Fibroblast of pulmonary artery (primary cell): ENCODE measurements at places on chromosomes 16 and 17.

DNA sequence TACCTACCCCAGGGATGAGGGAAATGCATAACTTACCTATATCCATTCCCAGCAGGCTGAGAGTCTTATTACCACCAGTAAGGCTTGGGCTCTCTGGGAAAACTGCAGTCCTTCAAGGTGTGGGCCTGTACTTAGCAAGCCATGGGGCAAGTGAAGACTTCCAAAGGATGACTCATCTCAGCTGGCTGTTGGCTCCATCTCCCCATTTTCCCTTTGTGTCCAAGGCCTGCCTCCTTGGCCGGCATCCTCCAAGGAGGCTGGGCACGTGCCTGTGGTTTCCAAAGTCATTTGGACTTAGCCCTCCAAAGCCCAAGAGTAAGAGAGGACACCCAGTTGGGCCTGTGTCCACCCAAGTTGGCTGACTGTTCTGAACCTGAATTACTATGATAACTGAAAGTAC is 89.8 kb downstream of the TMEM100 start:
- peak; percentile 23 for DNase-seq

DNA sequence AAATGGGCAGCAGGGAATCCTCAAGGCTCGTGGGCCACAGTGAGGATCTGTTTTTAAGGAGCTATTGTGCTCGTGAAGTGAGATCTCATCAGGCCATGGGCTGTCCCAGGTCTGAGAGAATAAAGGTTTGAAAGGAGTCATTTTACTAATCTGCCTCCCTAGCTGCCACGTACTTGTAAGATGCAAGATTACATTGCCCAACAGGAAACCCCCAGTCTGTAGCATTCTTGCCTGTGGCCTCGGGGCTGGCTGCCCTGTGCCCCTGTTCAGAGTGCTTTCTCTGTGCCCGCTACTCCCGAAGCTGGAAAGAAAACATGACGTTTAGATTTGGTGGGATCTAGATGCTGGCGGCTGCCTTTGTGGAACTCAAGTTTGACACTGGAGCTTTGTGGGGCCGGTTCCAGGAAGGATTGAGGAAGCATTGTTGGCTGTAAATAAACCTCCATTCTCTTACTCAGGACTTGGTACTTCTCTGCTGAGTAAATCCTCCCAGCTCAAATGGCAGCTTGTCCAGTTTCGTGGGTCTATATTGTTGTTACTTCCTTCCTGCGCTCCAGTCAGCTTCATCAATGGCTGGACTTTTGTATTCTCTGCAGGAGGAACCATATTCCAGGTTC is 21.2 kb downstream of the SAP30BP start:
- DNase-seq = peak; percentile 78

GRCh38 chr16:80896776-80897175 is 92.4 kb upstream of the CDYL2 start:
- DNase-seq = no peak

DNA sequence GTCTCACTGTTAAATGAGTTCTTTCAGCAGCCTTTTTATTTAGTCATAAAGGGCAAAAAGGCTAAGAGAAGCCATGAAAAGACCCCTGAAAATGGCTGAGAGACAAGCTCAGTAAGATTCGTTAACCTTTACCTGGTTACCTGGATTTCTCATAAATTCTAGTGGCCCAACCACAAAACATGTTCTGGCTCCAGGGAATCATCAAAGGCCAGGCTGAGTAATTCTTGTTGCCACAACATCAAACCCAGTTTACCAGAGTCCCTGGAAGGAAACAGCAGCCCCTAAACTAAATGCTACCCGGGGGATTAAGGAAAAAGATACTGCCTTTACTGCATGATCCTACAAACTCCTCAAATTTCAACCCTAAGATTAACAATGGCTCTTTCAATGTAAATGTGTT is 15.8 kb downstream of the CYTH1 start:
- DNase-seq = no peak

DNA sequence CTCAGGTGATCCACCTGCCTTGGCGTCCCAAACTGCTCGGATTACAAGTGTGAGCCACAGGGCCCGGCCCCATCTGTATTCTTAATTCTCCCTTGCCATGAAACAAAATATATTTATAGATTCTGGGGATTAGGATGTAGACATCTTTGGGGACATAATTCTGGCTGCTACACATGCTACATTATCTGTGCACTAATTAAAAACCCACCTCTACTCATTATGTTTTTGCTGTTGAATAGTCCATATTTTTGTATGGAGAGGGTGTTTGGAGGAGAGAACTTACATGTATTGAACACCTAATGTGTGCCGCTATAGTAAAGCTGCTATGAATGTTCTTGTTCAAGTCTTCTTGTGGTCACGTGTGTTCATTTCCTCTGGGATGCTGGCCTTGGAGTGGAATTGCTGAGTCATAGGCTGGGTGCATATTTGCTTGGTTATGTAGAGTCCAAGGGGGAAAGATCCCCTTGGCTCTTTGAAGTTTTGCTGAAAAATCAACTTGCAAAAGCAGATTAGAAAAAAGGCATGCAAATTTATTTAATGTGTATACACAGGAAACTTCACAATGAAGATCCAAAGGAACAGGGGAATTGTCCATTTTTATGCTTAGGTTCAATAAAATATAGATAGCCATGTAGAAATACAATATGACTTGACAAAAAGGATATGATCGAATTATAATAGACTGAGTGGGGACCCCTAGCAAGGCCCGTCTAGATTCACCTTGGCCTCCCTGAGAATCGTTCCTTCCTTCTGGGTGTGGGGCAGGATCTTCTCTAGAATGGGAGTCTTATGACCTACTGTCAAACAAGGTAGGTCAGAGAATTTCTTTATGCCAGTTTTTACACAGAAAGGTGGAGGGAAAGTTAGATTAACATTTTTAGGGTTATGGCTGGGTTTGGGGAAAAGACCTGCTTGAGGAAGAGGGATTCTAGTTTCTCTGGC is 42.1 kb upstream of the GPRC5B start:
- peak; percentile 86 for DNase-seq

DNA sequence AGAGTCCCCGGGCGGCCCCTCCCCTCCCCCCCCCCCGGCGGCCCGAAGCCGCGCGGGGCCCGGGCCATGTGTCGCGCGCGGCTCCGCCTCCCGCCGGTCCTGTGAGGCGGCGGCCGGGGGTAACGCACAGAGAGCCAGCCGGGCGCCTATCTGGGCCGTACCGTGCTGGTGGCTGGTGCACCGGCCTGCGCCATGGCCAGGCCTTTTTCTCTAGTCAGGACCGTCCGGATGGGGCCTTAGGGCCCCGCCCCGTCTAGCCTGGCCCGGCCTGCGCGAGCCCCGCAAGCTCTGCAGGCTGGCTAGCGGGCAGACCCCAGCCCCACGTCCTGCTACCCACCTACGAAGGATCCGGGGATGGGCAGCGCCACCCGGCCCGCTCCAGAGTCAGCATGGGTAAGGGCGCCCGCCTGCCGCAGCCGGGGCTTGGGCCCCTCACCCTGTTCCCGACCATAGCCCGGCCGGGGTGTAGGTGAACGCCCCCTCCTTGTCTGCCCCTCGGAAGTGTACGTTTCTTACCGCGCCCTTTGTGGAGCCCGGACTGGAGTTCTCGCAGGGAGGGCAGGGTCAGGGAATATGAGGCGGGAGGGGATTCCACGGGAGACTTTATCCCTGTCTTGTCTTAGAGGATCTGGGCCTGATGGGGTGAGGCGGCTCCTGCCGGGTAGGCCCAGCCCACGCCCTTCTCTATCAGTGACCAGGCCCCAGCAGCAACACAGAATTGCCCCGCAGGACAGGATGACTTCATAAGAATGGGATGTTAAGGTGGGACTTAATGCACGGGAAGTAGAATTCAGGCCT is at the start of gene CENPT:
TSS of gene CENPT (minus strand) at position 630 of the 798 bp plus-strand sequence. CDS start 13,834 bp downstream, outside the sequence.
- peak; percentile 57 for DNase-seq

- DNase-seq = peak; percentile 66
These were observed 910 bp downstream of the WBP2 start for GRCh38 chr17:75854101-75854748.

DNA sequence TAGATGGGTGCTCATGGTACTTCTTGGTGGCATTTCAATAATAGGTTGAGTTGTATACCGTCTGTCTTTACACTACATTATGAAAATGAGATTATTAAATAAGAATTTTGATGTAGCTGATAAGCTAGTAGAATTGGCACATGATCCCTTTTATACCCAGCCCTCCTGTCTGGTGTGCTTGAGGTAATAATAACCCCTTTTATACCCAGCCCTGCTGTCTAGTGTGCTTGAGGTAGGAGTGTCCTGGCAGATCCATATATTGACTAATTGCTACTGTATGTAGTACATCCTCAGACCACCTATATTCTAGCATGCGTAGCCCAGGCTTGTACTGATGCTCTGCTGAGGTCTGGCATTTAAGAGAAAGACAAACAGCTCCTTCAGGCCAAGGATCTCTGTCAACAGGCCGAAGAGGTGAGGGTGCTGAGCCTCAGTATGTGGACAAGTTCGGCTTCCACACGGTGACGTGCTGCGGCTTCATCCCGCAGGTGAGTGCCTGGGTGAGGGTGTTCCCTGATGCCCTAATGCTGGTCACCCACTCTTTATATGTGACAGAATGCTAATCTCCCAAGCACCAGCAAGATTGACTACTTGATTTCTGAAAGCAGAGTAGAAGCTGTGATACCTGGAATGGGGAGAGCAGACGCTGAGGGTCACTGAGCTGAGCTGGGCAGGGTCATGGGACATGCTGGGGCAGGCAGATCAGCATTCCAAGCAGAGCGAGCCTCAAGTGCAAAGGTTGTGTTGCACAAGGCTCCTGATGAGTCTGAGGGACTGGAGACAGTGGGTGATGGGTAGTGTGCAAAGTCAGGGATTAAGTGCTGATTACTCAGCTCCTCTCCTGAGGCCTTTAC is 5.7 kb downstream of the FN3K start:
- no peak for DNase-seq

DNA sequence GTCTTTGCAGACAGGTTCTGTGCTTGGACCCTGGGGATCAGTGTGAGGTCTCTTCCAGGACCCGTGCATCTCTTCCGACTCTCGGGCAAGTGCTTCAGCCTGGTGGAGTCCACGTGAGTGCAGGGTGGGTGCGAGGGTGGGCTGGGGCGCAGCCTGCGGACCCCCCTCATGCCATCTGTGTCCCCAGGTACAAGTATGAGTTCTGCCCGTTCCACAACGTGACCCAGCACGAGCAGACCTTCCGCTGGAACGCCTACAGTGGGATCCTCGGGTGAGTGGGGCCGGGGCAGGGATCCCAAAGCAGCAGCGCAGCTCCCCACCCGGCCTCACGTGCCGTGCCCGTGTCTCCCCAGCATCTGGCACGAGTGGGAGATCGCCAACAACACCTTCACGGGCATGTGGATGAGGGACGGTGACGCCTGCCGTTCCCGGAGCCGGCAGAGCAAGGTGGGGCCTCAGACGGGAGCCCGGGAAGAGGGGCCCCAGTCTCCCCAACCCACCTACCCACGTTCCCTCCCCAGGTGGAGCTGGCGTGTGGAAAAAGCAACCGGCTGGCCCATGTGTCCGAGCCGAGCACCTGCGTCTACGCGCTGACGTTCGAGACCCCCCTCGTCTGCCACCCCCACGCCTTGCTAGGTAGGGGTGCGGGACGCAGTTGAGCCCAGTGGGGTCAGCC is 10.1 kb downstream of the GNPTG start:
- DNase-seq = no peak

GRCh38 chr17:10518271-10519037 is at the start of gene MYH1:
TSS of gene MYH1 (minus strand) at chr17:10518542. CDS start at chr17:10516642, 1,900 bp downstream.
- no peak for DNase-seq

GRCh38 chr17:76088041-76088867 is 9.3 kb downstream of the ZACN start:
- DNase-seq = no peak
